Activated CD4-positive, alpha-beta T cell treated with anti-CD3 and anti-CD28 coated beads, Interleukin-2, amount 10 ng/mL, durations not matched to agents 24 days and 14 days (primary cell): ENCODE measurements at places on chromosomes 1 and 21. TPM values are rescaled to one million over a fixed set of nuclear protein-coding genes. Genes with fewer than 3 reads are reported as not detected.
A peak's percentile ranks its signal among the peaks of the same experiment; 100 is the strongest.

ARPC5 gene
- 144 and 149 TPM in 2 replicates for total RNA-seq

DNA sequence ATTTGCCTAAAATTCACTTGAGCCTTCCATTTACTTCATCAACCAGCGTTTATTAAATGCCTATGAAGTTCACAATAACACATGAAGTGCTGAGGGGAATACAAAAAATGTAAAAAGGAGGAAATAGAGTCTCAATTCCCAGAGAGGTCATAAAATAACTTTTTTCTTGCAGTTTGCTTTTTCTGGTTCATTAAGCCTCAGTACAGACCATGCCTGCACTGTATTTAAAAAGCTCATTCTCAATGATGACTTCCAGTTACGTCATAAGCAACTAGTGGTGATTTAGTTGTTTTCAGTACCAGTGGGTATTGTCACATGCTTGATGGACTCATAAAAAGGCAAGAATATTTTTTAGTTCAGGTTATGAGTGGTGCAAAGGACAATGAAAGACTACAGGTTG, 160.1 kb upstream of the UBE2U start:
- no peak for DNase-seq
- no peaks in the 10 kb centered on the region for H3K4me1 ChIP-seq
- no peak overlapping the region for H3K4me3 ChIP-seq

- H3K27me3 ChIP-seq: no peaks in the 10 kb centered on the region
- H3K4me3 ChIP-seq: no peak overlapping the region
- H3K4me1 ChIP-seq: no peaks in the 10 kb centered on the region
- no peak overlapping the region for H3K27ac ChIP-seq
Observed at GRCh38 chr1:196997423-196997822, 20.1 kb downstream of the CFHR5 start.

DNA sequence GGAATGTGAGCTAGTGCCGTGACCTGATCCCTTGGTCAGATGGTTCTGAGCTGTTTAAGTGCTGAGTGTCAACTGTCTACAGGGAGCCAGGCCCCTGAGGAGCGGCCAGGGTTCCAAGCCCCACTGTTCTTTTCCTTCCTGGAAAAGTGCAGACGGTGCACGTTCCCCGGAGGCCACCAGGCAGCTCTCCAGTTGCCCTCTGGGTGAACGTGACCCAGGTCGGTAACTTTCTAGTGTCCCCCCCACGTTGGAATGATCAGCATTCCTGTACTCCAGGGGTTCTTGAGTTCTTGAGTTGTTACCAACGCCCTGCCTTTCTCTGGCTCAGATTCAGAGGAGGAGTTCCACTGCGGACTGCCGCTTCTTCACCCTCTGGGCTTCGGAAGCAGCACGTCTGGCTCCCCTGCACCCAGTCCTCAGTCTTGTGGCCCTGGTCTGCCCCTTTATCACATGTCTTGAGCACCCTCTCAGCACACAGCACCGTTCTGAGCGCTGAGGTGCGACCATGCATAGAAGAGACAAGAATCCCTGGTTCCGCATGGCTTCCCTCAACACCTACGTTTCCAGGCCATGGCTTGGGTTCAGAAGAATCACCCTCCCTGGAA, 131.5 kb downstream of the DHRS3 start:
- peaks cover 4% of the 10 kb centered on the region for H3K4me1 ChIP-seq
- peaks cover 22% of the 10 kb centered on the region for H3K36me3 ChIP-seq
- H3K27me3 ChIP-seq: no peaks in the 10 kb centered on the region
- H3K4me3 ChIP-seq: no peak overlapping the region
- DNase-seq: no peak

CYYR1 gene
- not detected in 2 replicates for total RNA-seq

DNA sequence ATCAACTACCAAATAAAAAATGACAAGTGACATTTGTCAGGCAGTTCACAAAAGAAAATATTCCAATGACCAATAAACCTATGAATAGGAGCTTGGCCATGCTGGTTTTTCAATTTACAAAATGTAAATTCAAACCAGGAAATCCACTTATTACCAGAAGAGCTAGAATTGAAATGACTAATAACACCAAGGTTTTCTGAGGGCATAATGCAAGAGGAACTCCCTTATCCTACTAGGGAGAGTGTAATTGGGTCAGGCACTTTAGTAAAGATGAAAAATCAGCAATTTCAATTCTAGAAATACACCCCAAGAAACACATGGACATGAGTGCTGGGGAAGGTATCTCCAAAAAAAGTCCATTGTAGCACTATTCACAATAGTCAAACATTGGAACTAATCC, 16.7 kb upstream of the TIAM1 start:
- peaks cover 49% of the 10 kb centered on the region for H3K4me1 ChIP-seq
- no peak overlapping the region for H3K4me3 ChIP-seq
- H3K27ac ChIP-seq: peak overlapping the region; percentile 12
- H3K27me3 ChIP-seq: no peaks in the 10 kb centered on the region

- H3K4me1 ChIP-seq: no peaks in the 10 kb centered on the region
- H3K4me3 ChIP-seq: no peak overlapping the region
- no peaks in the 10 kb centered on the region for H3K27me3 ChIP-seq
- H3K27ac ChIP-seq: no peak overlapping the region
- DNase-seq: no peak
Observed at GRCh38 chr21:37592496-37592895, 225.9 kb downstream of the DYRK1A start.

- H3K27me3 ChIP-seq: no peaks in the 10 kb centered on the region
- H3K36me3 ChIP-seq: peaks cover 90% of the 10 kb centered on the region
- DNase-seq: no peak
- H3K27ac ChIP-seq: peak overlapping the region; percentile 73
Observed at GRCh38 chr1:40413527-40414252, 36.6 kb upstream of the ZFP69B start.

GRCh38 chr1:210159211-210159610, 73.4 kb upstream of the SERTAD4 start:
- H3K4me1 ChIP-seq: no peaks in the 10 kb centered on the region
- no peak overlapping the region for H3K27ac ChIP-seq
- no peak overlapping the region for H3K4me3 ChIP-seq
- no peak for DNase-seq
- H3K27me3 ChIP-seq: peaks cover 3% of the 10 kb centered on the region

GFI1 gene
- total RNA-seq: 85.1 and 87.1 TPM in 2 replicates

DNA sequence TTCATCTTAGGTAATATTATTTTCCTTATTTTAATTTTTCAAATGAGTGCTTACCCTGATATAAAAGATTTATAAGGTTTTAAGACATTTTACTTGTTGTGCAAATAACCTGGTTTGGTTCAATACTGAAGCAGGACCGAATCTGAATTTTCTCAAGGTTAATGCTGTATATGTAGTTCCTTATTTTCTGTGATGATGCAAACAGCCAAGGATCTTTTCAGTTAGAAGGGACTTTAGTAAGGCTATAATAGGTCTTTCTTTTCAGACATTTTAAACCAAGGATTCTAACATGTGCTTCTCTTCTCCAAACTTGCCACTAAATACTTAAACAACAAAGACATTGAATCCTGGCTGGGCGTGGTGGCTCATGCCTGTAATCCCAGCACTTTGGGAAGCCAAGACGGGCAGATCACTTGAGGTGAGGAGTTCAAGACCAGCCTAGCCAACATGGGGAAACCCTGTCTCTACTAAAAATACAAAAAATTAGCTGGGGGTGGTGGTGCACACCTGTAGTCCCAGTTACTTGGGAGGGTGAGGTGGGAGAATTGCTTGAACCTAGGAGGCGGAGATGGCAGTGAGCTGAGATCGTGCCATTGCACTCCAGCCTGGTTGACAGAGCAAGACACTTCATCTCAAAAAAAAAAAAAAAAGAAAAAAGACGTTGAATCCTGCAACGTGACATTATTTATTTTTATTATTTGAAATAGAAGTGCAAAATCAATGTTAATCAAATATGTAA, 3.2 kb upstream of the ARPC5 start:
- peaks cover 12% of the 10 kb centered on the region for H3K4me1 ChIP-seq
- peaks cover 11% of the 10 kb centered on the region for H3K27me3 ChIP-seq
- H3K4me3 ChIP-seq: no peak overlapping the region
- H3K27ac ChIP-seq: no peak overlapping the region

NCDN gene
- 33.5 and 34.0 TPM in 2 replicates for total RNA-seq

DNA sequence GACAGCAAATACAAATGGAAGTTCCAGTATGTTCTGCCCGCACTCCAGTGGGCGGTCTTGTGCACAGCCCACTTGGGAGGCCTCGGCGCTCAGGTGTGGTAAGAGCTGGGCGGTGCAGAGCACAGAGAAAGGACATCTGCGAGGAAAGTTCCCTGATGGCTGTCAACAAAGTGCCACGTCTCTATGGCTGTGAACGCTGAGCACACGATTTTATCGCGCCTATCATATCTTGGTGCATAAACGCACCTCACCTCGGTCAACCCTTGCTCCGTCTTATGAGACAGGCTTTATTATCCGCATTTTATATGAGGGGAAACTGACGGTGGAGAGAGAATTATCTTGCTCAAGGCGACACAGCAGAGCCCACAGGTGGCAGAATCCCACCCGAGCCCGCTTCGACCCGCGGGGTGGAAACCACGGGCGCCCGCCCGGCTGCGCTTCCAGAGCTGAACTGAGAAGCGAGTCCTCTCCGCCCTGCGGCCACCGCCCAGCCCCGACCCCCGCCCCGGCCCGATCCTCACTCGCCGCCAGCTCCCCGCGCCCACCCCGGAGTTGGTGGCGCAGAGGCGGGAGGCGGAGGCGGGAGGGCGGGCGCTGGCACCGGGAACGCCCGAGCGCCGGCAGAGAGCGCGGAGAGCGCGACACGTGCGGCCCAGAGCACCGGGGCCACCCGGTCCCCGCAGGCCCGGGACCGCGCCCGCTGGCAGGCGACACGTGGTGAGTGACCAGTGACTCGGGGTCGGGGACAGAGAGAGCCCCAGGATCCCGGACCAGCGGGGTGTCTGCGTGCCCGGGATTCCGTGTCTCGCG, at the start of gene IL12RB2:
Gene IL12RB2 (plus strand): TSS at position 623 of the 810 bp plus-strand sequence. CDS start 12,496 bp downstream, outside the sequence.
- peaks cover 39% of the 10 kb centered on the region for H3K36me3 ChIP-seq
- peaks cover 64% of the 10 kb centered on the region for H3K4me1 ChIP-seq
- H3K27me3 ChIP-seq: no peaks in the 10 kb centered on the region
- DNase-seq: peak; percentile 93

- H3K27ac ChIP-seq: no peak overlapping the region
- no peak overlapping the region for H3K4me3 ChIP-seq
- H3K4me1 ChIP-seq: no peaks in the 10 kb centered on the region
- DNase-seq: no peak
- no peaks in the 10 kb centered on the region for H3K36me3 ChIP-seq
- no peaks in the 10 kb centered on the region for H3K27me3 ChIP-seq
Observed at GRCh38 chr1:62676611-62677356, 11.4 kb downstream of the DOCK7 start.

DNA sequence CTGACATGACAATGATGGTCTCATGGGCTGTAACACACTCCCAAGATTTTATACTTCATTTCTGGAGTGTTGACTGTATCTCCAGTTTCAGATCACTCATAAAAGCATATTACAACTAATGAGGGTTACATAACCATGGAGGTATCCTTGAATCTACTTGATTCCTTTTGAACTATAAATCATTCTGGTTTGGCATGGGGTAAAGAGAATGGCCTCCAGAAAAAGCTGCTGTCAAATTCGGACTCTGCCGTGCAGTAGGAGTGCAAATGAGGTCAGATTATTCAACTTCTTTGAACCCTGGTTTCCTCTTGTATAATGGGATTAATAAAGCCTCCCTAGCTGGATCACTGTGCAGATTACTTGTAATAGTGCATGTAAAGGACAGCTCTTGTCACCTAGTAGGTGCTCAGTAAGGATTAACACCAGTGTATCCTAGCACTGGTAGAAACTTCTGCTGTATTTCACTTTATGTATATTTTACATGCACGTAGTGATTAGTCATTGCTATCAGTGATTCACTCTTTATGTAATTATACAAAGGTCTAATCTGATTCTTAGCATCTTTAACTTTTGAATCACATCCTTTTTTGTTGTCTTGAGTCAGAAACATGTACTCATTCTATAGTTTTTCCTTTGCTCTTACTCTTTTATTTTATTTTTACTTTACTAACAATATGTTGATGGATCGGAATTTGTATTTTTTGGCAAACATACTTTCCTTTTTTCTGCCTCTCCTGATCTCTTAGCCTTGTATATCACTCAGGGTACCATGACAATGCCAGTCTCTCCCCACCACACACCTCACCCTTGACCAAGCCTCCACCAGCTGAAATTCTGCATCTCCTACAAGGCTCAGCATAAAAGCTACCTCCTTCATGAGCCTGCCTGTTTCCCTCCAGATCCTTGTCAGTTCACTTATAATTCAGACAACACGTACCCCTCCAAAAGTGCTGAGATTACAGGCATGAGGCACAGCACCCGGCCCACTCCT, 3.2 kb downstream of the LRRC8C start:
- H3K27me3 ChIP-seq: no peaks in the 10 kb centered on the region
- peaks cover 47% of the 10 kb centered on the region for H3K36me3 ChIP-seq
- DNase-seq: no peak
- peak overlapping the region; percentile 80 for H3K27ac ChIP-seq
- peak overlapping the region; percentile 38 for H3K4me3 ChIP-seq

GRCh38 chr1:20153000-20153418, 13.9 kb downstream of the PLA2G2F start:
- no peak overlapping the region for H3K27ac ChIP-seq
- H3K36me3 ChIP-seq: no peaks in the 10 kb centered on the region
- H3K4me3 ChIP-seq: no peak overlapping the region
- H3K4me1 ChIP-seq: peaks cover 16% of the 10 kb centered on the region
- no peak for DNase-seq

GRCh38 chr1:13708380-13708982, 8.5 kb downstream of the PRDM2 start:
- H3K27ac ChIP-seq: no peak overlapping the region
- H3K27me3 ChIP-seq: no peaks in the 10 kb centered on the region
- DNase-seq: no peak
- H3K36me3 ChIP-seq: peaks cover 7% of the 10 kb centered on the region
- peaks cover 22% of the 10 kb centered on the region for H3K4me1 ChIP-seq

DNA sequence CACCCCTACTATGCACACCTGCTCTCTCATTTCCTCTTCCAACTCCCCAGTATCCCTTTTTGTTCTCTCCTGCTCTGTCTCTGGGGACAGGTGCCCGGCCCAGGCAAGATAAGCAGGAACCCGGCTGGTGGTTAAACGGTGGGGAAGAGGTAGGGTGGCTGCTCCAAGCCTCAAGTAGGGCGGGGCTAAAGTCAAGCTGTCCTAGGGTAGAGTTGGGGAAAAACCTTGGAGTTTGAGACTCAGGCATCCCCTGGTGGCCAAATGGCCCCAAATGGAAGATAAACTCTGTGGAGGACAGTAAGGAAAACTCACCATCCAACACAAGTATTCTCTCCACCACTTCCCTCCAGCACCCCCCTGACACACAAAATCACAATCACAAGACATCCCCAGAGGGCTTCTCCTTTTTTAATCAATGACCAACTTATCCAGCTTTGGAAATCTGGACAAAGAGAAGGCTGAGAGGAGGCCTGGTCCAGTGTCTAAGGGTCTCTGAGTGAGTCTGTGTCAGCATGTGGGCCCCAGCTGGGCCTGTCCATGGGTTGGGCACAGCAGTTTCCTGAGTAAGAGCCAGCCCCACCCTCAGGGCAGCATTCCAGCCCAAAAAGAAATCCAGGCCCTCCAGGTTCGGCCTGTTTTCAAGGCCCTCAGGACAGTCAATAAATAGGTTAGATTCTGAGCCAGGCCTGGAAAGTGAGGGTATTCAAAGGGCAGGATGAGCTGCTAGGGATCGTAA, 9.8 kb downstream of the POMGNT1 start:
- no peak overlapping the region for H3K27ac ChIP-seq
- H3K4me3 ChIP-seq: no peak overlapping the region

GRCh38 chr1:27117733-27118439, 37.0 kb downstream of the SLC9A1 start:
- DNase-seq: no peak
- no peaks in the 10 kb centered on the region for H3K27me3 ChIP-seq
- no peak overlapping the region for H3K27ac ChIP-seq
- H3K4me1 ChIP-seq: peaks cover 28% of the 10 kb centered on the region
- H3K4me3 ChIP-seq: no peak overlapping the region
